NCI-H446 treated with DMSO at 0.1 percent for 48 hours (cell line): ENCODE measurements at places on chromosomes 12 and 14.
A peak's percentile ranks its signal among the peaks of the same experiment; 100 is the strongest.

DNA sequence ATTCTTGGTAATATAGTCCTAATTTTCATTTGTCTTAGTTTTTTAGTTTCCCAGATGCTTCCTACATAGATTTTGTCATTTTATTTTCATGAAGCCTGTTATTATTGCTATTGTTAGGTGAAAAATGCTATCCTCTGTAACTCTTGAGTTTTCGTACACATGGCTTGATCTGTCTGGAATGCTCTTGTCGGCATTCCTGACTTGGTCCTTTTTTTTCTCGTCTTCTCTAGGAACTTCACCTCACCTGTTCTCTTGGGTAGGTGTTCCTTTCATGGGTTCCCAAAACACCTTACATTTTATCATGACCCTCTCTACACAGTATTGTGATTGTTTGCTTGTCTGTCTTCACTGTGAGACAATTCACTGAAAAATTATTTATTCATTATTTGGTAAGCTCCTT is 267.4 kb downstream of the TMTC2 start:
- DNase-seq, result no peak

DNA sequence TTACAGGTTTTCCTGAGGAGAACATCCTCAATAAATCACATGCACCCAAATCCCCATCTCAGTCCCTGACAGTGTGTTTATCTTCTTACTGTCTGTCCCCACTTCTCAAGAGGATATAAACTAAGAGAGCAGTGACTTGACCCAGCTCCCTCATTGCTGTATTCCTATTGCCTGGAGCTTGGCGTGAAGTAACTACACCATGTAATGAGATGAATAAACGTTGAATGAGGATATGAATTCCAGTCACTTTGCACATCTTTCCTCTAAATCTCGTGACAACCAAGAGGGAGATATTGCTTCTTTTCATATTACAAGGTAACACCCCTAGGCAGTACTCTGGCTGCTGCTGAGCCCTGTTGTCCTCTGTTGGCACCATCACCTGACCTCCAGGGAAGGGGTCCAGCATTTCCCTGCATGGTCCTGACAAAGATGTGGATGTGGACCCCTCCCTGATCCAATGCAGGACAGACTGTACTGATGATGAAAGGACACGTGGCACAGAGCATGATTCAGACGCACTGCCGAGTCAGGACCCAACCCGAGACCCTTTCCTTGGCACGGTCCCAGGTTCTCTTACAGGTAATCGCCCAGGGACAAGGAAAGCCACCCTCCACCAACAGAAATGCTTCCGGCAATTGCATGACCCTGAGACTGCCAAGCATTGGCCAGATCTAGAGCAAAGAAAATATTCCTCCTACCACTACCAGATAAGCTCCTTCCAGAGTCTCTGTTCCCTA is 47.7 kb upstream of the CPM start:
- no peak for DNase-seq

DNA sequence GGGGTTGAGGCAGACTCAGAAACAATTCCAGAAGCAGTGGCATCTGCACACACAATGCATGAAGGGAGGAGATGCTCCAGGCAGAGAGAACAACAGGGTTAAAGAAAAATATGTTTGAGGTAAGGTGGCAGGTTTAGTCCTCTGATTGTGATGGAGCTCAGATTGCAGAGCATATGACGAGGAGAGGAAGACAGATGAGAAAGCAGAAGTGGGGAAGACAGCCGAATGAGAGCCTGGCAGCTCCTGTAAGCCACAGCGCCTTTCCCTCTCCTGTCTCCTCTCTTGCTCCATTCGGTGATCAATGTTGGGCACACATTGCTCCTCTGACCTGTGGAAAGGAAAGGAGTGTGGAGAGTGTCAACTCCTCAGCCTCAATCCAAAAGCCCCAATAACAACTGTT is 372.2 kb downstream of the GXYLT1 start:
- DNase-seq, result no peak

GRCh38 chr14:105030194-105030593 is 9.3 kb upstream of the CDCA4 start:
- no peak for DNase-seq

DNA sequence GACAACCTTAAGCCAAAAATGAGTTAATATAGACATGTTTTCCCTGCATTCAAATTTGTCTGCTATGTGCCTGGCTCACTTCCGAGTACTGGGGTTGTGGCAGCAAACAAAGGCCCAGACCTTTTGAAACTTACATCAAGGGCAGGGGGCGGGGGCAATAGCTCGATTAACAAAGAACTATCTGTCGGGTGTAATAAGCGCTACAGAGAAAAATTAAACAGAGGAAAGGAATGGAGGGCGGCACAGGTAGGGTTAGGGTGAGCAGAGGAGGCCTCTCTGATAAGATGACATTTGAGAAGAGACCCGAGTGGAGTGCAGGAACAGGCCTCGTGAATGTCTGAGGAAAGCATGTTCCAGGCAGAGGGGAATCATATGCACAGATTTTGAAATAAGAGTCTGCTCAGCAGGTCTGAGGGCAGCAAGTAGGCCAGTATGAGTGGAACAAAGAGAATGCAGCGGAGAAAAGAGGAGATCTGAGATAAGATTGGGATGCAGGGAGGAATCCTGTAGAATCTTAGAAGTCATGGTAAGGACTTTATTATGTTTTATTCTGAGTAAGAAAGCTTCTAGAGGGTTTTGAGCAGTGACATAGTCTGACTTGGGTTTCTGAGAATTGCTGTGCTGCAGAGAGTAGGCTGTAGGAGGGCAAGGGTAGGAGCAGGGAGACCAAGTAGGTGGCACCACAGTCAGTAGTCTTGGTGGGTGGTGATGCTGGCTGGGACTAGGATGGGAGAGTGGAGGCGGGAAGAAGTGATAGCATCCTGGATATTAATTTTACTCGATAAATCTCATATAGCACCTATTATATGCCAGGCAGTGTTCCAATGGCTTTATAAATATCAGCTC is 52.6 kb downstream of the BICDL1 start:
- no peak for DNase-seq

- DNase-seq, result no peak
These were observed 3.1 kb downstream of the BCAT1 start for GRCh38 chr12:24945845-24946244.

- no peak for DNase-seq
These were observed 160.2 kb downstream of the CCDC91 start for GRCh38 chr12:28350502-28350901.

DNA sequence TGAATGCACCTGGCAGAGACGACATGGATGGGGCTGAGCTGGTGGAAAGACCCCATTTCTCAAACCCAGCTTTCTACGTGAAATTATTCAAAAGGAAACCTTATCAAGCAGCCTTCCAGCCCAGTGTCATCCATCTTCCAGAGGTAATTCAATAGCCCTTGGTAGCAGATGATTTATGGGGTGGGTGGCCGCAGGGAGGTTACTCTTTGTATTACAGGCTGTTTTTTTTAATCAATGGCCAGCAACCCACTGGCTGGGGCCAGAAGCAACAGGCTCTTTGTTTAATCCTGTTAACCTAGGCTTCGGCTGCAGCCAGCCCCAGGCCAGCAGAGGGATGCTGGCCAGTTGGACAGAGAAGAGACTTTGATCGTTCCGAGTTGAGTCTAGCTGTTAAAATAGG is 139.8 kb upstream of the SRRM4 start:
- DNase-seq, result no peak

- no peak for DNase-seq
These were observed 158.2 kb upstream of the NTF3 start for GRCh38 chr12:5273709-5274108.

GRCh38 chr14:90521084-90521929 is 124.5 kb downstream of the CALM1 start:
- peak; percentile 94 for DNase-seq

GRCh38 chr14:45891417-45892080 is 638.5 kb upstream of the MIS18BP1 start:
- no peak for DNase-seq

DNA sequence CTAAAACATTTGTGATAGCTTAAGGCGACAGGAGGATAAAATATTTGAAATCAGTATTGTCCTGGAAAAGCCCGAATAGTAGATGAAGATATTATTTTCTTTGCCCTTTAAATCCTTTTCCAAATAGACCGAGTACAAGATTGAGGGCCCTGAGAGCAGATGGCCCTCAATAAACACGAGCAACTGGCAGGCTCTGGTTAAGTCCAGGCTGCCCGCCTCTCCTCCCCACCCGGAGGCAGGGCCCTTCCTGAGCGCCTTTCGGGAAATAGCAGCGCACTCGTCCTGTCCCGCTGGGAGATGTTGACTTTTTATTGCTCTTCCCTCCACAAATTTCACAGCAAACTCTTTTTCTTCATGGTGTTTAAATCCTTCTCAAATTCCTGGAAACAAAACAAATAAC is 50.8 kb upstream of the MAX start:
- peak; percentile 69 for DNase-seq

DNA sequence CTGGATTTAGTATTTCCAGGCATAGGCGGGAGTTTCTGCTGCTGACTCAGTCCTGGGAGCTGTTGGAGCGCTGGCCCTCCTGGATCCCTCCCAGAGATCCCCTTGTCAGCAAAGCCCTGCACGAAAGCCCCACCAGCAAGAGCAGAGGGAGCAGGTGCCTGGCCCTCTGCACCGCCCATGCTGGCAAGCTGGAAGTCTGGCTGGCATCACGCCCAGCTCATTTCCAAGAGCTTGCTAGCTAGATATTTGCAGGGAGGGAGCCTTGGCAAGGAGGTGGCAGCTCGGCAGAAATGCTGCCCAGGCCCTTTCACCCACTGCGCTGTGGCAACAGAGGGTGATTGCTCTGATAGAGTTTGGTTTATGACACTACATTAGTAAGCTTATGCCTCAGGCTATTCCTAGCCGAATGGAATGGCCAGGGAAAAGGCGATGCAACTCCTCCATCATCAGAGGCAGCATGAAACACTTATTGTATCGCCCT is 193.9 kb downstream of the EMP1 start:
- DNase-seq, result peak; percentile 97

GRCh38 chr14:98682726-98683125 is 589.3 kb downstream of the BCL11B start:
- no peak for DNase-seq

- no peak for DNase-seq
These were observed 36.2 kb downstream of the CHGA start for GRCh38 chr14:92959189-92959531.

- DNase-seq, result no peak
These were observed 20.6 kb upstream of the CEP170B start for GRCh38 chr14:104844306-104845032.

- no peak for DNase-seq
These were observed 267.8 kb downstream of the KTN1 start for GRCh38 chr14:55847766-55848165.

DNA sequence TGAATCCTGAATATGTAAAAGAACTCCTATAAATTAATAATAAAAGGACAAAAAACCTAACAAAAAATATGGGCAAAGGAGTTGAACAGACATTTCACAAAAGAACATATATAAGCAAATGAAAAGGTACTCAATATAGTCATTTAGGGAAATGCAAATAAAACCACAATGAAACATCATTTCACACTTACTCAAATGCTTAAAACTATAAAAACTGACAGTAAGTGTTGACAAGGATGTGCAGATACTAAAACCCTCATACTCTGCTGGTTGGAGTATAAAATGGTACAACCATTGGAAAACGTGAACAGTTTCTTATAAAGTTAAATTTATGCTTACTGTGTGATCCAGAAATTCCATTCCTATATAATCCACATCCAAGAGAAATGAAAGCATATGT is 247.1 kb downstream of the GXYLT1 start:
- DNase-seq, result no peak

- DNase-seq, result no peak
These were observed 42.4 kb downstream of the DUSP16 start for GRCh38 chr12:12520273-12520672.

- peak; percentile 92 for DNase-seq
These were observed 30.5 kb upstream of the NUDT4 start for GRCh38 chr12:93347054-93347785.

DNA sequence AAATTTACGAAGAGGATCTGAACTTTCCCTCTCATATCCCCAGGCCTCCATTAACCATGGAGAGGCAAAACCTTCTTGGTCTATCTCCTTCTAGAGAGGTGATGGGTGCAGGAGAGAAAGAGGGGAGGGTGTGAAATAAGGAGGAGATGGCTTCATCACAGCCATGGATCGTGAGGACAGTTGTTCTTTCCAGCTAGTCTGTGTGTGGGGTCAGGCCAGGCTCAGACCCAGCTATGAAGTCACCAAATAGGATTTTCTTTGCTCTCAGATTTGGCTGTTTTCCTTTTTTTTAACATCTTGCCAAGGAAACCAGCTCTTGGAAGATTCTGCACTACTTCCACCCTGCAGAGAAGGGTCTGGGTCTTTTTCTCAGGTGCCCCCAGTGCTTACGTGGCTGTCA is 64.9 kb upstream of the FAM181A start:
- no peak for DNase-seq

DNA sequence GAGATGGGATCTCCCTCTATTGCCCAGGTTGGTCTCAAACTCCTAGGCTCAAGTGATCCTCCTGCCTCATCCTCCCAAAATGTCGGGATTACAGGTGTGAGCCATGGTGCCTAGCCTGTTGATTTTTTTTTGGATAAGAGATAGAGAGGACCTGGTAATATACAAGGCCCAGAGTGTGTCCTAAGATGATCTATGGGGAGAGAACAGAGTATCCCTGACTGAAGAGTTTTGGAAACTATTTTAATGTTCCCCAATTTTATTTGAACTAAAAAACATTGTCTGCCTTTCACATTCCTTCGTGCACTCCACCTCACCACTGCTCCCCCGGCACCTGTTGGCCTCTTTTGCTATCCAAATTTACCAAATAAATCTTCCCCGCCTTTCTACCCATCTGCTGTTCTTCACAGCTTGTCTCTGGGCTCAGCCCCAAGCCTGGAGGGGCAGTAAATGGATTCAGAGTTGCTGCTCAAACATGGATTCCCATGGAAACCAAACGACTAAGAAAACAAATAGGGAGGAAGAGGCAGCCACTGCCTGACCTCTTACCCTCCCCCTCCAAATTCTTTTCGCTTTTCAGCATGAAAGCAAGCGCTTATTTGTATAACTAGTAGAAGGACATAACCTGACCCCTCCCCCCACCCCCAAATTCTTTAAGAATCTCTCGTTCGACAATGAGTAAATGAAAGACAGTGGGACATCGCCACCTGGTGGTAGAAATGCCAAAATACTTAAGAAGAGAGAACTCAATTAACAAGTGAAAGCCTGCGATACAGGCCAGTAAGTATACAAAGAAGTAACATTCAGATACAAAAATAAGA is 22.6 kb downstream of the OR10G3 start:
- DNase-seq, result peak; percentile 86

DNA sequence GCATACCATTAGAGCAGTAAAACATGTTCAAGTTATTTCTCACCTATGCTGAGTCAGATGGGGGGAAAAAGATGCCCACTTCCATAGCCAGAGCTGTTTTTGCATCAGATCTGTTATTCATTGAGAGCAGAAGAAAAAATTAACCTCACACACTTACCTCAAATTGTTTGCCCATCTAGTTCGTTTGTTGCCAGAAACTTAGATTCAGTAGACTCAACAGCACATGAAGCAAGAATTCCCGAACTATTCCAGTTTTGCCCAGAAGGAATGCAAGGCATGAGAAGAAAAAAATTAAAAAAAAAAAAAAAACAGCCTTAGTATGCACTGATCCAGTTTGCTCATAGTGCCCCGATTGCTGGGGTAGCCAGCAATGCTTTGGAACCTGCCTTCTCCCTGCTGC is 12.4 kb upstream of the DPF3 start:
- DNase-seq, result no peak
